Stimulated activated CD8-positive, alpha-beta memory T cell treated with anti-CD3 and anti-CD28 coated beads, Interleukin-7, amount 100 ng/mL, for 1 hour (primary cell): ENCODE measurements at places on chromosomes 12 and 14.

DNA sequence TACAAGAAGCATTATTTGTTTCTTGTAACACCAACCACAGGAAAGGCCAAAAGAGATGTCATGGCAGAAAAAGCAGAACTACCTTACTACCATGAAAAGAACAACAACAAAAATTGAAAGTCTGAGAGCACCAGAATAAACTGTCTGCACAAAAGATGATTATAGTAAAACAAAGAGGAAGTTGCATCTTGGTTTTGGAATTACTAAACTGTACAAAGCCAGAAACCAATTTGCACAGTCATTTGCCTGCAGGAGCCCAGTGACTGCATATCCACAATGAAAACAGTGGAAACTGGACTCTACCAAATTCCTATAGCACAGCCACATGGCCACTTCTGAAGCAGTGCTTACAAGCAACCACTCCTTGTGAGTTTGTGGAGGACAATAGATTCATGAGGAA is 276.2 kb downstream of the SSPN start:
- DNase-seq: no peak

DNA sequence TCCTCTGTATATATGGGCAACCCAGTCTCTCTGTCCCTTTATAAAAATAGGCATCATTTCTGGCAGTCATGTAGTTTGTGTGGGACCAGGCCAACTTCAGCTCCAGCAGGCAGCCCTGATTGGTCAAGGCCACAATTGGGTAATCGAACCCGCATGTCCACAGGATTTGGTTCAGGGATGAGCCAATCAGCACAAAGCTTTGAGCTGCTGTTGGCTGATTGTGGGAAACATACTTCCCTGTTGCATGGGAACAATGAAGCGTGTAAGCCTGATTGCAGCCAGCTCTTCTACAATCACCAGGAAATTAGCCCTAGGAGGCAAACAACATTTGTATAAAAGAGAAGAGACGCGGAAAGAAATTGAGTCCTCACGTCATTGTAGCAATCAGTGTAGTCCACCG is 328.6 kb downstream of the PCNX1 start:
- DNase-seq: no peak

DNA sequence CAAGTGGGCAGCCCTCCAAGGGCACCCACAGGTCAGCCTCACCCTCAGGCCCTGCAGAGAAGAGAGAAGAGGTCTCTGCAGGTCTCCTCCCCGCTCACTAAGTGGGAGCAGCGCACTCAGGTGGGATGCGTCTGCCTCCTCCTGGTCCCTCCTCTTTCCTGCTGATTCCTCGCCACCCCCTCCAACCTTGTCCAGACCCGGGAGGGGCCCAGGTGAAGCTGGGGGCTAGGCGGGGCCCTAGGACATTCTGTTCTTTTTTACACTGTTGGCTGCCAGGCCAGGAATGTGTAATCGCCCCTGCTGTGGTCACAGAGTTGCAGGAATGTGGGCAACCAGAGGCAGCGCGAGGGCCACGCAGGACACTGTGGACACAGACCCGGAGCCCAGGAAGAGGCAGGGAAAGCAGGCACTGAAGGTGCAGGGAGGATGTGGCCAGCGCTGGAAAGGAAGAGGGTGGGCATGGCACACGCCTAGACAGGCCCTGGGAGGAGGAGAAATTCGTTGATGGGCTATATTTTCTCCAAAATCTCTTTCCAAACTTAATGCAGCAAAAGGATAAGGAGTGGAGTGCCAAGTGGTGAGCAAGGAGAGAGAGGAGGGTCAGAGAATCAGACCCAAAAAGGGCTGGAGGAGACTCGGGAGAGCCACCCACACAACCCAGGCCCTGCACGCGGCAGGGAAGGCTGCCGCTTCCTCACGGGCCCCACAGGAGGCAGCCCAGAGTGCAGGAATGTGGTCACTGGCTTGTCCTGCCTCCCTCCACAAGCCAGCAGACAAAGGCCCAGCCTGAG is 911 bp upstream of the SCNN1A start:
- no peak for DNase-seq

GRCh38 chr12:119204131-119204530 is 25.4 kb downstream of the HSPB8 start:
- no peak for DNase-seq

DNA sequence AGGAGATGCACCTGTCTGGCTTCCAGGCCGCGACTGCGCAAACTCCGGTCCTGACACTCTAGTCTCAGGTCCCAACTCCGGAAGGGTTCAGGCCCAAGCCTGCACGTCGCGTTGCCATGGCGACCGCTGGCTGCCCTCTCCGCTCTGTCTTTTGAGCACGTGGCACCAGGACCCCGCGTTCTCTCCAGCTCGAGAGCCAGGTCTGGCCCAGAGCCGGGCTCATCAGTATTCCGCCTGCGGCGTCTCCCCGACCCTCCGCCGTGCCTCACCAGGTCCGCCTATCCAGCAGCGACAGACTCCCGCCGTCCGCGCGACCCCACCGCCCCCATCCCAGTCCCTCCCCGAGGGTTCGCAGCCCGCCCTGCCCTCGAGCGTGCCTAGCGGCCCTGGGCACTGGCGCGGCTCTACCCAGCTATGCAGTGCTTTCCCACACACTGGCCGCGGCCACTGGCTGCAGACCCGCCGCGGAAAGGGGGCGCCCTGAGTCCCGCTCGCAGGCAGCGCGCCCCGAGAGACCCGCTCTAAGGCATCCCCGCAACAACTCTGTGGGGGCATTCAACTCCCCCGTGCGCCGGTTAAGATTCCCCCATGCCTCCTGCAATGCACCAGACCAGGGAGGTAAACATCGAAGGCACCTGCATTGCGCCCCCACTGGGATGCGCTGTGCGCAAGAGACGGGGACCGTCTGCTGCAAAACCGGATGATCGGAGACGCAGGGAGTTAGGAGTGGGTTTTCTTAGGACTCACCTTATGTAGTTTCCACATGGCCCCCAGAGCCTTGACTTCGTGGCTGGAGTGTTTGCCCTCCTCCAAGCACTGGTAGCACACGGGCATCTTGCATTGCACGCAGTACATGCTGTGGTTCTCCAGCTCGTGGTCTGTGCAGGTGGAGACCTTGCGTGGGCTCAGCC is 1.3 kb downstream of the TRIM9 start:
- no peak for DNase-seq

GRCh38 chr12:119869720-119870119 is 7.4 kb downstream of the CIT start:
- DNase-seq: no peak

- DNase-seq: no peak
Observed at GRCh38 chr12:49659753-49660152, 36.4 kb downstream of the PRPF40B start.

DNA sequence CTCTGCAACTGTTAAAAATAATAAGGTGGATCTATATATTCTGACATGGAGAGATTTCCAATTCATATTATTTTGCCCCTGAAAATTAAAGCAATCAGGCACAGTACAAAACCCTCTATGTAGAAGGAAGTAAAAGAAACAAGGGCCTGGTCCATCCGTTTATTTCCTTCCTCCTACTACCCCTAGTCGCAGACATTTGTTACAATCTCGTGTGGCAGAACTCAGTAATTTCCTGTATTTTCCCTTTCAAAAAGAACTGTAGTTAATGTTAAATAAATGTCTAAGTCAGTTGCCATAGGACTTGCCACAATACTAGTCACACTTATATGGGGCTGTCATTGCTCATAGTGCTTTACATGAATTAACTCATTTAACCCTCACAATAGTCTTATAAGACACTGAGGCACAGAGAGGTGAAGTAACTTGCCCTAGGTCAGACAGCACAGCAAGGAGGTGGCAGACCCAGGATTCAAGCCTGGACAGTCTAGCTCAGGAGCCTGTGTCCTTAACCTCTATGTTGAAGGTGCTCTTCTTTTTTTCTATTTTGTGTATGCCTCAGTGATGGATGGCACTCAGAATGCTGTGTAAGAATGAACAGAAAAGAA is 24.2 kb downstream of the NINJ2 start:
- DNase-seq: no peak
